ENCODE measurements at places on chromosomes 12 and 14. TPM values are rescaled to one million over a fixed set of nuclear protein-coding genes. Genes with fewer than 3 reads are reported as not detected.

DNA sequence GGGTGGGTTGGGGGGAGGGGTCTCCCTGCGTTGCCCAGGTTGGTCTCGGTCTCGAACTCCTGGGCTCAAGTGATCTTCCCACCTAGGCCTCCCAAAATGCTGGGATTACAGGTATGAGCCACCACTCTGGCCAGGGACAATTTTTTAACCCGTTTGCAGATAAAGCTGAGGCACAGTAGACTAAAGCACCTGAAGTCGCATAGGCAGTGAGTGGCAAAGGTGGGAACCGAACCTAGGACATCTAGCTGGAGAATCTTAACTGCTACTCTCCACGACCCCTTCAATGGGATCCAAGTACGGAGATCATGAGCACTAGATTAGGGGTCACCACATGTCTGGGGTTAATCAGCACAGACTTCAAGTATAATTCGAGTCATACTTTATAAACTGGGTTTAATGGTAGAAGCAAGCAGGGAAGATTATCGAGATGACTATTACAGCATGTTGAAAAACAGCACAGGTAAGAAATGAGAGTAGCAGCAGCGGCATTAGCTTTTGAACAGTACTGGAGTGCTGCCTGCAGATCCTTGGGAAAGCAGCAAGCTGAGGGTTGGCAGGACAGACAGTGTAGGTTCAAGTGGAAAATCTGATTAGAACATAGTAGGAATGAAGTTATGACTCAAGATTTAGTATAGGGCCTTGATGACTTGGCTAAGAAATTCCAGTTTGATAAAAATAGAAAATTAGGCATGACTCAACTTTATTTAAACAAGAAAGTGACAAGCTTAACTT lies 23.9 kb downstream of the NID2 start:
- no peak for DNase-seq

DNA sequence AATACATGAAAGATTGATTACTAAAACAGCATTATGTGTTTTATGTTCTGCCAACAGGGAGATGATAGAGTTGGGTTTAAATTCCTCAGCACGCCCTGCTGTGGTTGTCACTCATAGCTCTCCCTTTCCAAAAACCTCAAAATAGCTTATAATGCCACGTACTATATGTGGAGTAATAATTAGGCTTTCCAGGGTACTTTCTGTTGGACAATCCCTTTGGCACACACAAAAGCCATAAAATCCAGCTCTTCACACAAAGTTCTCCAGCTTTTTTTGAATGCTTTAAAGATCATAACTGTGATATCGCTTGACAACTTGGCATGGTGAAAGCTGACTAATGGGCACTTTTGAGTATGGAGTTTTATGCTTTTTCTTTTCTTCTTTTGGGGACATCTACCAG lies 145.3 kb upstream of the DCN start:
- DNase-seq = no peak

- DNase-seq = no peak
Measured at GRCh38 chr12:103334466-103334865, 161.3 kb downstream of the C12orf42 start.

The TAS2R9 gene
- not detected for total RNA-seq

The ALX1 gene
- total RNA-seq = not detected

DNA sequence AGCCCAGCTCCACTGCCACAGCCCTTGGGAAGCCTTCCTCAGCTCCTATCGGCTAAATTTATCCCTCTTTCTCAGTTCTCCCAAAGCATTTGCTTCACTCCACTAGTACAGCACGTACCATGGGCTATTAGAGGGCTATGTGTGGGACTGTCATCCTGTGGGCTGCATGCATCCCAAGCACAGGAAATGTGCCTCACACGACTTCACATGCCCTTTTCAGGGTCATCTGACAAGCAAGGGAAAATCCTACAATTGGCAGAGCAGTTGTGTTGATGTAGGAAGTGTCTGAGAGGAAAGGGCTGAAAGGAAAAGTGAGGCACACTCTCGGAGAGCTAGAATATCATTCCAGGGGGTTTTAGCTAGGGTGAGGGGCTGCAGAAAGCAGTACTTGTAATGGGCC lies 47.6 kb downstream of the NINJ2 start:
- no peak for DNase-seq

The FBLN5 gene
- 85.3 TPM for total RNA-seq

DNA sequence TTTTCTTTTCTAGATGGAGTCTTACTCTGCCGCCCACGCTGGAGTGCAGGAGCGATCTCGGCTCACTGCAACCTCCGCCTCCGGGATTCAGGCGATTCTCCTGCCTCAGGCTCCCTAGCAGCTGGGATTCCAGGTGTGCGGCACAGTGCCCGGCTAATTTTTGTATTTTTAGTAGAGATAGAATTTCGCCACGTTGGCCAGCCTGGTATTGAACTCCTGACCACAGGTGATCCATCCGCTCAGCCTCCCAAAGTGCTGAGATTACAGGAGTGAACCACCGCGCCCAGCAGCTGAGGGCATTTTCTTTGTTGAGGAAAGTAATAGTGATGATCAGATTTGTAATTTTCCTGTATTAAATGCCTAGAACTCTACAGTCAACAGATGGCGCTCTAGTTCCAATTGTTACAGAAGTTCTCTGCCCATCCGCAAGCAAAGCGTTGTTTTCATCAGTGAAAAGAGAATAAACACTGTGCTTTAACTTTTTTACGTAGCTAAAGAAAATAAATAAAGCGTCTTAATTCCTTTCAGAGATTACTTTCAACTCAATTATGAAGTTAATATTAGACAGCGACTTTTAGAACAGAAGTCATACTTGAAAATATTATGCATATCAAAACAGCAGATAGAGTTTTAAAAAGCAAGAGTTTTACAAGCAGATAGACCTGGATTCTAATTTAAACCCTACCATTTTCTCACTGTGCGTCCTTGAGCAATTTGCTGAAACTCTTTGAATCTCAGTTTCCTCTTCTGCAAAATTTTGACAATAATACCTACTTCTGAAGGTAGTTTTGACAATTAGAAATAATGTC lies 335.1 kb downstream of the DUSP6 start:
- DNase-seq = no peak

GRCh38 chr14:54420478-54421142 lies 20.6 kb downstream of the CNIH1 start:
- no peak for DNase-seq

- DNase-seq = no peak
Measured at GRCh38 chr12:104953323-104953722, 4.8 kb downstream of the SLC41A2 start.

DNA sequence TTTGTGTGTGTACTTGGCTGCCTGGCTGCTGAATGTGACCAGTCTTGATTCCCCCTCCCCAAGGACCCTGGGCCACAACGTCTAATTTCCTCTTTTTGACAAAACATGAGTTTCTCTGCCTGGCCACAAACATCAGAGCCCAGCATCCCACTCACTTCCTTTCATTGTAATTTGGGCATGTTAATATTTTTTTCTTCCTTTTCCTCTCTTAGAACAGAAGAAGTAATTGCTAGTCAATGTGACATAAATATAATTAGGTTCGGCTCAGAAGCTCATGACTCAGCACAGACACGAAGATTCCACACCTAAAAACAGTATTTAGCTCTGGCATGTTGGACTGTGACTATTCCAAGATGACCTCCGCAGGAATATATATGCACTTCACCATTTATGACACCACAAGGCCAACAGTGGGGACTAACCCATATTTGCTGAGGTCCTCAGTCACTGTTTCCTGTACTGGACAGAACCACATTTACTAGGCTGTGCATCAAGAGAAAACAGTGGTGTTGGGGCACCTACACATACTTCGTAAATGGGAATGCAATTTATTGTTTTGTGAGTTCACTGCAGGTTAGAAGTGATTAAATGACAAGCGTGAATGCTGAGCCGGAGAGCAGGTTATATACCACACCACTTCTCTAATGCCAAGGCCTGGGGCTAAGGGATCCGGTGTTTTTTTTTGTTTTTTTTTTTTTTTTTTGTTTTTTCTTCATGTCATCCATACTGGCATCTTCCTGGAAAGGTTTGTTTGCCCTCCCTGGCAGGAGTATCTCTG lies 4.2 kb downstream of the GSG1 start:
- no peak for DNase-seq

- DNase-seq = no peak
Measured at GRCh38 chr14:103126088-103126872, 3.0 kb downstream of the TNFAIP2 start.

The GPR68 gene
- 0.16 TPM for total RNA-seq

- no peak for DNase-seq
Measured at GRCh38 chr12:104049278-104049902, 597 bp downstream of the GLT8D2 start.

DNA sequence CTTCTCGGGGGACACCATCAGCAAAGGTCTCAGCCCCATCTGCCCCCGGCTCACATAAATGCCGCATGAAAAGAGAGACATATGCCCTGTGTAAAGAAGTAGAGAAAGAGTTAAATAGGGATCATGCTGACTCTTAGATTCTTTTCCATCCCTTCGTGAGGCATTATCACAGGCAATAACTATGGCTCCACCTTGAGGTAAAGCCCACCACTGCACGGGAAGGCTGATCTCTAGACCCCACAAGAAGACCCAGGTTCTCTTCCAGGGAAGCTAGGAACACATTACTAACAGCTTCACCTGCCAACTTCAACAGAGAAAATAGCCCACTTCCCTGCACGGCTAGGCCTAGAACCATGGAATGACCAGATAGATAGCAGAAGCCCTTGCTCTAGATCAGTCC lies 14.1 kb upstream of the NOP2 start:
- no peak for DNase-seq

The NUMB gene
- 39.8 TPM for total RNA-seq

The EGLN3 gene
- 136 TPM for total RNA-seq

GRCh38 chr12:23686095-23686494 lies 263.4 kb downstream of the SOX5 start:
- DNase-seq = no peak

The PLBD1 gene
- 24.4 TPM for total RNA-seq

GRCh38 chr14:39977198-39977597 lies 545.0 kb upstream of the FBXO33 start:
- DNase-seq = no peak

The TSPAN31 gene
- total RNA-seq = 27.9 TPM

The ADAMTS20 gene
- not detected for total RNA-seq

DNA sequence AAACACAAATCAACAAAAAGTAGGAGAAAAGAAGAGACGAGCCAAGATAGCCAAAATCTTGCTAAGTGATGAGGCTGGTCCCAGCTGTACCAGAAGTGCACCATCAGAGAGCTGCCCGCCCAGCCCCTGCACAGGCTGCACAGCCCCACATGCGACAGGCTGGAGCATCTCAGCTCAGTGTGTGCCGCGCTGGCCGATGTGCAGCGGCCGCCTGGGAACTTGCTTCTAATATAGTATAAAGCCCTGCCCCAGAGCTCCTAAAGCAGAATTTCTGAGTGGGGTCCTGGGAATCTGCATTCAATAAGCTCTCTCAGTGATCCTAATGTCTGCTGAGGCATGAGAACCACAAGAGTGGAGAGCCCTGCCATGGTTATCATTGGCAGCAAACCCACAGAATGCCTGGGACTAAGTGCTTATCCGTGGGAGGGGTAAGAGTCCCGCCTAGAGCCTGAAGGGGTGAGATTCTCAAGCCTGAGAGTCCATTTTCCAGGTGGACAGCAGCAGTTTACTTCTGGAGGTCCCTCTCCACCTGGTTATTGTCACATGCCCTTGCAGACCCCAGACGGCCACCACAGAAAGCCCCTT lies 171.6 kb downstream of the DPF3 start:
- no peak for DNase-seq

The CPNE6 gene
- total RNA-seq = not detected

Measured in Right ventricle myocardium inferior (tissue), 1 donor.